ENCODE measurements at places on chromosomes 2 and 18.

DNA sequence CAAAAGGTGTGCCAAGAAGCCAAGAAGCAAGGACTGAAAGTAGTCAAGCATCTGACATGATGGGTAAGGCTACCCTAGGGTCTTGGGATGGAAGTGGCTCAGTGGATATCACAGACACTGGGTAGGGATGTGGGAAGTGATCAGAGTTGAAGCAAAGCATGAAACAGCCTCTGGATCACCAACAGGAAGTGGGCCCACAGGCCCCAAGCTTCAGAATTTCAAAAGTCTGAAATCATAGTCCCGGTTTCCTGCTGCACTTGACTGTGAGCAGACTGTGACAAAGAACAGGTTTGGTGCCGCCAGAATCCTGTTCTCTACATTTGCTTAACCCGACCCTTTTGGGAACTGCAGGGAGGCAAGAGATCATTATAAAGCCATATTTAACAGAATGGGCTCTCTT lies 57.4 kb downstream of the SP100 start:
- DNase-seq, result no peak

DNA sequence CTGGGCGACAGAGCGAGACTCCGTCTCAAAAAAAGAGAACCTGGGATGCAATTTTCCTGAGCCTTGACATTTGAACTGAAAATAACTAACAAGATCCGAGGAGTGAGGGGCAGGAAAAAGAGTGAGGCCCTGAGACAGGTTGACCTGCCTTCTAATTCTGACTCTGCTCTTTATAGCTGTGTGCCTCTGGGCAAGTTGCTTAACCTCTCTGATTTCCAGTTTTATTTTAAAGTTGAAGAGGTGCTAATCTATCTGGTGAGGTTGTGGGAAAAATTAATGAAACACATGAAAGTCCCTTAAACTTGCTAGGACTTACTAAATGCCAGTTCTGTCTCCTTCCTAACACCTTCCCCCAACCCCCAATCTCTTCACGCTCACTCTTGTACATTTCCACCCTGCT lies 108.4 kb upstream of the MGAT5 start:
- no peak for DNase-seq

GRCh38 chr2:186919296-186919695 lies 70.3 kb upstream of the ZSWIM2 start:
- no peak for DNase-seq

GRCh38 chr2:190837420-190837819 lies 43.2 kb upstream of the GLS start:
- no peak for DNase-seq

DNA sequence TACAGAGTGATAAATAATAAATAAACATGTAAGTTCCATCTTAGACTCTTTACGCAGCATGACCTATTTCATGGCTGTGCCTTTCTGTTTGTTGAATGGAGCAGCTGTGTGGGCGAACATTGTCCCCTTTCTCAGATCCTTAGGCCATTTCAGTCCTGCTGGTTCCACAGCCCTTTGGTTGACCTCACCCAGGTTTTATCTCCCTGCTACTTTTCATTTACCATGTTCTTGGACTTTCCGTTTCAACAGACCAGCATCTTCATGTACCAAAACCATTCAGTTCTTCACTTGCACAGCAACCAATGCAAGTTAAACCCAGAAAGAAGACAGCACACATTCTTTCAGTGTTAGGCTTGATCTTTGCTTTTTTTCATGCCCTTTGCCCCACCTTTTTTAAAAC lies 83.8 kb downstream of the XRCC5 start:
- DNase-seq, result no peak

GRCh38 chr2:240503375-240503774 lies 54.4 kb downstream of the ANKMY1 start:
- no peak for DNase-seq
